Activated CD4-positive, CD25-positive, alpha-beta regulatory T cell (primary cell): ENCODE measurements at places on chromosomes 2 and 18.

DNA sequence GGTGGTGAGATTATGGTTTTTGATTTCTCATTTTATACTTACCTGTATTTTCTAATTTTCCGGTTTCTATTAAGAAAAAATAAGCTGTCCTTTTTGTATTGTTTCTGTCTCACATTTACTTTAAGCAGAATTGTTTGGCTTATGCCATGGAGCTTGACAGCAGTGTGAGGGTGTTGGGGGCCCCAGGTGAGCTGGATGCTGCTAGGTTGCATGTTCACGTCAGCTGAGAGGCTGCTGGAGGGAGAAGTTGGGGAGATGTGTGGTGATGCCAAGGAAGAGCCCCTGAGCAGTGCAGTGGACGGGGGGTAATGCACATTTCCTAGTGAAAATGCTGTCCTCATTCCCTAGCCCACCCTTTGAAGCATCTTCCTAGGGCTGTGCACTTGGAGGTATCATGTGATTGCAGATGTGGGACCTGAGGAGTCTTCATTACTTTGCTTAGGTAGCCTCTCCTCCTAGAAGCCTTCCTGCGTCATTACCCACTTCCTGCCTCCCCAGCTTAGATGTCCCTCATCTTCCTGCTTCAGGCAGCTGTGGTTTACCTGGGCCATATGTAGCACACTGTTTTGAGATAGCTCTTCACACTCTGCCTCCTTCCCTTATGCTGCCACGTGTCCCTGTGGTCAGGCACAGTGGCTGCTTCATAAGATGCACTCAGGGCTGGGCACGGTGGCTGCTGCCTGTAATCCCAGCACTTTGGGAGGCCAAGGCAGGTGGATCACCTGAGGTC lies 16.2 kb downstream of the ATG16L1 start:
- peak; percentile 5 for DNase-seq

- DNase-seq, result no peak
Observed at GRCh38 chr18:3114026-3114425, 101.1 kb upstream of the LPIN2 start.

GRCh38 chr2:239197146-239197545 lies 203.7 kb downstream of the HDAC4 start:
- no peak for DNase-seq

DNA sequence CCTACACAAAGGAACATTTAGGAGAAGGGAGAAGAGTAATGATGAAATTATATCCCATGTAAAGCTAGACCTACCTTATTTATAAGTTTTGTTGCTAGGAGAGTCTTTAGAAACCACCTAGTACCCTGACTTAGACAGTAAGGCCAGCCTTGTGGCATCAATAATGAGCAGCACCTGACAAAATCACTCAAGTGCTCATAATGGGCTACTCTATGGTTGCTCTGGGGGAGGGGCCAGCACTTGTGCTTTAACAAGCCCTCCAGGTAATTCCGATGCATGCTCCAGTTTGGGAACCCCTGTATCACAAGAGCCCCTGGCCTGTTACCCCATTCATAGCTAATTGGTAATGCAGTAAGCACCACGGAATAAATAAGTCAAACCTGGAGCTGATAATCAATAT lies 102.9 kb upstream of the ALK start:
- no peak for DNase-seq

- no peak for DNase-seq
Observed at GRCh38 chr2:202494300-202495229, 118.4 kb downstream of the BMPR2 start.

DNA sequence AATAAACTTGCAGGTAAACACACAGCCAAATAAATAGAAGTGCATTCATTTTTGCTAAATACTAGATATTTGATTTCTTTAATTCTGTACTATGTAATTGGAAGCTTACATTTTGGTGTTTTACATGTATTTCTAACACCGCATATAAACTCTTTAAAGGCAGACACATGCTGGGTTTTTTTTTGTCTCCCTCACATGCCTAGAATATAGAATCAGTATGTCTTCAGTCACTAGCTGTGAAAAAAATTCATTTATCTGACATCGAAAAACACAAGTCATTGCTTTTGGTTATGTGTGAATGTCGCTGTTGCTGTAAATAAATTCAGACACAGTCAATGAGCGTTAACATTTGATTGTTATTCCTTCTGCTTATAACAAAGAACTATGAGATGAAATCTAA lies 1101.0 kb downstream of the DPP10 start:
- no peak for DNase-seq

GRCh38 chr18:32443706-32444215 lies 26.9 kb downstream of the GAREM1 start:
- DNase-seq, result no peak

GRCh38 chr18:79420033-79420745 lies 24.5 kb downstream of the NFATC1 start:
- DNase-seq, result no peak

DNA sequence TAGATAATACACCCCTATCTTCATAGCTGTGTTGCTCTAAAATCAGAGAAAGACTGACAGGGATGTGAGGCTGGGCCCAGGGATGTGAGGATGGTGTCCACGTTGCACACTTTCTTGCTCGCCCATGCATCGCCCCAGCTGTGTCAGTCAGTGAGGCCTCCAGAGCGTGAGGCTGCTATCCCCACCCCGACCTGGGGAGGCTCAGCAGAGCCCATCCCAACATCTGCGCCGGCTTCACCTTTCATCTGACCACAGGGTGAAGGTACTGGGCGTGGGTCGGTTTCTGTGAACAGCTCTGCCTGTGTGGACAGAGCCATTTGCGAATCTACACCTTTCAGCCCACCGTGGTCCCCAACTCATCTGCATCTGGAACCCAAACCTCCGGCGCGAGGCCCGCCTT lies 255.7 kb downstream of the HDAC4 start:
- DNase-seq, result no peak

GRCh38 chr2:66000901-66001300 lies 434.0 kb upstream of the MEIS1 start:
- DNase-seq, result no peak

DNA sequence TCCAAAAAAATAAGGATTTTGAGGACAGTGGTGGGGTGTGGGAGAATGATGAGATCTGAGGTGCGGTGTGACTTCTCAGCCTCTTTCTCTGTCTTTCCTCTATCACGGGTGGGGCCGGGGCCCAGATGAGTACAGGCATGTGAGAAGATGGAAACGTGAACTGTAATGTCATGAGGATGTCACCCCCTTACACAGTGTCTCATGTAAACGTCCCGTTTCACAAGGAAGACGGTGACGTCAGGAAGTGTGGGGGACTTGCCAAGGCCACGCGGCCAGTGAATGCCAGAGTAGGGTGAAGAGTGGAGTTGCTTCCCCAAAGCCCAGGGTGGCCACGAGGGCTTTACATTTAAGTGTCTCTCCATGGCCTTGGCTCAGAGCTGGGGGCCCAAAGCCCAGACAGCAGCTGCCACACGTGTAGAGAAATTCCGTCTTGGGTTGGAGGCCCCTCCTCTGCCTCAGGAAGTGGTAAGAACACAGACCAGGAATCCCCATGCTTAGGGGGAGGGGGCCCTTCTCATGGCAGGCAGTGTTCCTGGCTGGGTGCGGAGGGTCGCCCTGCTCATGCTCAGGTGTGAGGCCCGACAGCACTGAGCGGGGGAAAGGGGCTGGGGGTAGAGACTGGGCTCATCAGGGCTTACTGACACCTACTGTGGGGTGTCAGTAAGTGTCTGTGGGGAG lies 80.9 kb upstream of the SMAD7 start:
- no peak for DNase-seq

GRCh38 chr18:43827311-43827710 lies 550.0 kb upstream of the SYT4 start:
- no peak for DNase-seq

DNA sequence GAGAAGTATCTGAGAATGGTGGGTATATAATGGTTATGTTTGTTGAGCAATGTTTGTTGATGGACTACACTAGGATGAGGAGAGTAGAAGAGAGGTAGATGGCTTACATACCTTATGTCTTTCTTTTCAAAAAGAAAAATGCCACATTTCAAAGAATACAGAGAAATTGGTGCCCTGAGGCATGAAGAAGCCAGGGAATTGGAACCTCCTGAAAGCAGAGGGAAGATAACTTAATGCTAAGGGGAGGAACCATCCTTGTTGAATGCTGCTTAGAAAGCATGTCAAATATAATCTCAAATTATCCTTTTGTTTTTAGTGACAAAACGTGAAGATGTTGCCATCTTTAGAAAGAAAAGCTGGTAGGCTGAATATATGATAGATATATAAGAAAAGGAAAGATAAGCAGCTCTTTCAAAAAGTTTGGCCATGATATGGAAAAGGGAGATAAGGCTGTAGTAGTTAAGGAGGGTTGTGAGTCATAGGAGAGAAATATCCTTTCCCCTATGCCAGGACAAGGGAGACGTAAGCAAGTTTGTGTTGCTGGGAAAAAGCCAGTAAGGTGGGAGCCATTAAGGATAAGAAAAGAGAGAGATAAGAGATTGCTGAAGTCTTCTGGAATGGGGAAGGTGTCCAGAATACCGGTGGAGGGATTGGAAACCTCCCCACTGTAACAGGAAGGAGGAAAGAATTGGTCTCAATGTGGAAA lies 66.3 kb downstream of the SCN2A start:
- DNase-seq, result no peak

- peak; percentile 25 for DNase-seq
Observed at GRCh38 chr18:62717169-62717924, 2.0 kb downstream of the PHLPP1 start.

DNA sequence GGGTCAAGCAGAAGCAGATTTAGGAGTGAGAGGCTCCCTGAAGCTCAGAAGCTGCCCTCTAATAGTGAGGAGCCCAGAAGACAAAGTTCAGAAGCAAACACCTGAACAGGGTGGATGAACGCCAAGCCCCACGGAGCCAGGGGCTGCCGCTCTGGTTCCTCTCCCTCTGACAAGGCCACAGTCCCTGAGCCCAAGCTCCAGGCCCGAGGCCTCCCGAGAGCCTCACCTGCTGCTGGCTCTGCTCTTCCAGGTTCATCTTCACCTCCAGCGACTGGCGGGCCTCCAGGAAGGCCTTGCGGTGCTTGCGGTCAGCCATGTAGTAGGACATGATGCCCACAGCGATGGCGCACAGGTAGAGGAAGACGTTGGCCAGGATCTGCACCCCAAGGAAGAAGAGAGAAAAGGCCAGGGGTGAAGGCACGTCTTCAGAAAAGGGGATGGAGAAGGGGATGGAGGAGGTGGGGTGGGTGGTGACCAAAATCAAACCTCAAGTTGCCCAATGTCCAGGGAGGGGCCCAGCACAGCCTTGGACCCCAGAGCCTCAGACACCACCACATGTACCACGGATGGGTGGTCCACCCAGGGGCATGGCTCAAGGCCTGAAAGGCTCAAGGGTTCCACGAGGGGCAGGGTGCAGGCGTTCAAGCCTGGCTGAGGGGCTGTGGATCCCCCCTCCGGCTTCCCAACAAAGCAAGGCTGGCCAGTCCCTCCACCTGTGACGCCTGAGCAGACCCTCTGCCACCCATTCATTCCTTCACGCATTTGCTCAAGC lies 47.5 kb downstream of the ADCY3 start:
- DNase-seq, result no peak

GRCh38 chr2:239263669-239264491 lies 136.9 kb downstream of the HDAC4 start:
- no peak for DNase-seq

GRCh38 chr2:55420871-55421270 lies 1.2 kb upstream of the CCDC88A start:
- no peak for DNase-seq

DNA sequence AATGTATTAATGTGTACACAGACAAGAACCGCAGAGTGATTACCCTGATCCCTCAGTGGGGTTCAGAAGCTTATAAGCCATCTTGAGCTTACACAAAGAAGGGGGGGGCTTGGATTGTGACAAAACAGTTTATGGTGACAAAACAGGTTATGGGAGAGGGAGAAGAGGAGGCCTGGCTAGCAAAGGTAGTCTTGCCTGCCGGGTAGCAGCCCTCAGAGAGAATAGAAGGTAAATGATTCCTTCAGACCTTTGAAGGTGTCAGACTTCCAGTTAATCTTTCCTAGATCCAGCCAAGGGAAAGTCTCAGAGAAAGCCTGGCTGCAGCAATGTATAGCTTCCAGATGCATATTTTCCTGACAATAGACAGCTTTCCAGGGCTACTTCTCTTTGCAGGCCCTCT lies 44.6 kb upstream of the RAPH1 start:
- no peak for DNase-seq

- no peak for DNase-seq
Observed at GRCh38 chr18:9790261-9790660, 82.2 kb downstream of the RAB31 start.

DNA sequence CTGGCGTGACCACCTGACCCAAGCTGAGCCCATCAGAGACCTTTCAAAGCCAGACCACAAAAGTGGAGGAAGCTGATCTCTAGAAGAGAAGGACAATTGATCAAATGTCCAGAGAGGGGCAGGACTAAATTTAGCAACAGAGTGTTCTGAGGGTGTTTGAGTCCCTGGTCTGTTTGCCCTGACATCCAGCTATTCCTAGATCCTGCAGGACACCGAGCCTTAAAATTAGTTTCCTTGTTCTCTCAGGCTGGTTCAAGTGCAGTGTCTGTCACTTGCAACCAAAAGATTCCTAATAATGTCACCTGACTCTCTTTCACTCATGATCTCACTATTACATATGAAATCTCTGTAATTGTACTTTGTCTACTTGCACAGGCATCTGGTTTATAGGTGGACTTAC lies 33.0 kb upstream of the NPAS2 start:
- DNase-seq, result no peak

DNA sequence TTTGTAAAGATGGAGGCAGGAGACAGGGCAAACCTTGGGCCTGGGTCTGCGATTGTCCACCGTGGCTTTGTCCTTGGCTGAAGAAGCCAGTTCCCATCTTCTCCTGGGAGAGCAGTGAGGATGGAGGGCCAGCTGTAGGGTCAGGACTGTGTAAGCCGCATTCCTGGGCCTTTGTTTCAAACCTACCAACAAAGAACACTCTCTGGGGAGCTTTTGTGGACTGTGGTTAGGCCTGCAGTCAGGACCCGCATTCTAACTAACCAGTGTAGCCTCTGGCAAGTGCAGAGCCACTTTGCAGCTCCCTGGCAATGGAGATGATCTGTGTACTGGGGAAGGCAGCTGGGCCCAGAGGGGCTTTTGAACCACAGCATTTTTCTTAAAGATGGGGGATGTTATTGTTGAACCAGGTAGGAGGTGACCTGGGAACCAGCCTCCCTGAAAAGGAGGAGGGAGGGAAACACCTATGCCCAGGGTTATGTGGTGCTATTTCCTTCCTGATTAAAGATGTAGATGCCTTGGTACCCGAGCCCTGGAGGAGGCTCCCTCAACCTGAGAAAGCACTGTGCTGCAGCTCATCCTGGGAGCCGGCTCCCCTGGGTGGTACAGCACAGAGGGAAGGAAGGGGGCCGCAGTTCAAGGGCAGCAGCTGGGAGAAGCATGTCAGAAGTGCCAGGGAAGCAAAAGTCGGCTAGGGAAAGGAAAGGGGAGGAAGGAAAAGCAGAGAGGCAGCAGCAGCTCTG lies 12.7 kb upstream of the SMAD4 start:
- DNase-seq, result no peak

GRCh38 chr18:79480171-79481045 lies 84.7 kb downstream of the NFATC1 start:
- DNase-seq, result no peak

DNA sequence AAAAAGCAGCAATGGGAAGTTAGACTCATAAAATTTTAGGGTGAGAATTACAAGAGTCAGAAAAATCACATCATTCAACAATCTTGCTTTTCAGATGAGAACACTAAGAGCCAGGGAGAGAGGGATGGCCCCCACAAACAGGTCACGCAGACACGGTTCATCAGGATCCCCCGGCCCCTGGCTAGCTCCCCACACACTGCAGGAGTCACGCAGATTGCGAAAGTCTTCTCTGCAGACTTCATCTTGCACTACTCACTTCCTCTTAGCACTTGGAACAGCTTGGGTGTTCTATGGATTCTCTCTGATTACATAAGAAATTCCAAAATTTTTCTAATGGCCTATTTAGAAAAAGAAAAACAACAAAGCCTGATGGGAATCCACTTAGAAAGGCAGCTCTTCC lies 21.6 kb upstream of the SULT1C2 start:
- DNase-seq, result no peak
